ENCODE measurements at places on chromosomes 3 and 15.

- no peak for DNase-seq
These were observed 13.5 kb downstream of the GTF2E1 start for GRCh38 chr3:120756061-120756460.

DNA sequence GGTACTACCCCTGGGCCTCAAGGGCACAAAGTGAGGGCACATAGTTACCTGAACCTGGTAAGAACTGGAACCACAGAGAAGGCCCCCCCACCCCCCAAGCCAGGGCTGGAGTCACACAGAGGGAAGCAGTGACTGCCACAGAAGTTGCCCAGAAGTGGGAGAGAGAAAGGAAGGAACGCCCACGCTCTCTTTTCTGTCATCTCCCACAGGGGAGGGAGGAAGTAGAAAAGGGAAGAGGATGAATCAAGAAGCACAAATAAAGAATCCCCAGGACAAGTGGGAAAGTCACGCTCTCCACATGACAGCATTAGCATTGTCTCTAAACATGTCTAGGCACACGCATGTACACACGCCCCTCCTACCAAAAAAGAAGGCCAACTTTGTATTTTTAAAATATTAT is 114.7 kb upstream of the FRMD4B start:
- no peak for DNase-seq

DNA sequence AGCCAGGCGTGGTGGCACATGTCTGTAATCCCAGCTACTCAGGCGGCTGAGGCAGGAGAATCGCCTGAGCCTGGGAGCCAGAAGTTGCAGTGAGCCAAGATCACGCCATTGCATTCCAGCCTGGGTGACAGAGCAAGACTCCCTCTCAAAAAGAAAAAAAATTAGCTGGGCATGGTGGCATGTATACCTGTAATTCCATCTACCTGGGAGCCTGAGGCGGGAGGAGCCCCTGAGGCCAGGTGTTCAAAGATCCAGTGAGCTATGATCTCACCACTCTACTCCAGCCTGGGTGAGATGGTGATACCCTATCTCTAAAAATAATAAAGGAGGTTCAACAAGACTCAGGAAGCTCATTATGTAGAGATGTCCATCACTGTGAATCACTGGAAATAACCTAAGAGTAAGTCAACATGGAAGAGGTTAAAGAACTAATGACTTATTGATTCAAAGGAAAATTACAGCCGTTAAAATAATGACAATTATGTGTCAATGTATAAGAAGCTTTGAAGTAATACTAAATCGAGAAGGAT is 19.8 kb upstream of the RAB7A start:
- DNase-seq, result no peak

DNA sequence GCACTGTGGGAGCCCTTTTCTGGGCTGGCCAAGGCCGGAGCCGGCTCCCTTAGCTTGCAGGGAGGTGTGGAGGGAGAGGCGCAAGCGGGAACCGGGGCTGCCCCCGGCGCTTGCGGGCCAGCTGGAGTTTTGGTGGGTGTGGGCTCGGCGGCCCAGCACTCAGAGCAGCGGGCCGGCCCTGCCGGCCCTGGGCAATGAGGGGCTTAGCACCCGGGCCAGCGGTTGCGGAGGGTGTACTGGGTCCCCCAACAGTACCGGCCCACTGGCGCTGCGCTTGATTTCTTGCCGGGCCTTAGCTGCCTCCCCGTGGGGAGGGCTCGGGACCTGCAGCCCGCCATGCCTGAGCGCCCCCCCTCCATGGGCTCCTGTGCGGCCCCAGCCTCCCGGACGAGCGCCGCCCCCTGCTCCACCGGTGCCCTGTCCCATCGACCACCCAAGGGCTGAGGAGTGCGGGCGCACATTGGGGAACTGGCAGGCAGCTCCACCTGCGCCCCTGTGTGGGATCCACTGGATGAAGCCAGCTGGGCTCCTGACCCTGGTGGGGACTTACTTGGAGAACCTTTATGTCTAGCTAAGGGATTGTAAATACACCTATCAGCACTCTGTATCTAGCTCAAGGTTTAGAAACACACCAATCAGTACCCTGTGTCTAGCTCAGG is 707.7 kb downstream of the GRM7 start:
- no peak for DNase-seq

GRCh38 chr3:178754852-178755510 is 218.7 kb downstream of the KCNMB2 start:
- DNase-seq, result no peak

DNA sequence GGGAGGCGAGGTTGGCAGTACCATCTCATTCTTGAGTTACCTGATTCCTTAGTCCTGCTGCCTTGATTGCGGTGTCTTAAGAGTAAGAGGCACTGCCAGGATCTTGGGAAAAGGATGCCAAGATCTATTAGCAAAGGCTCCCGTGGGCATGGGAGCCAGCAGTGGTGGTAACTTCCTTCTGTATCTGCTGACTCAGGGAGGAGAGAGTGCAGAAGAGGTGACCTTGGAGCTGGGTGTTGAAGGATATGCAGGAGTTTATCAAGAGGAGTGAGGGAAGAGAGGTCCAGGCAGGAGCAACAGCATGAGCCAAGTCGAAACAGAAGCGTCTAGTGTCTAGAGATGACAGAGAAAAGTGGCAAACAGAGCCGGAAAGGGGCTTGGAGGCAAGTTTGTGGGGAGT is 4.5 kb downstream of the MESP2 start:
- DNase-seq, result no peak

DNA sequence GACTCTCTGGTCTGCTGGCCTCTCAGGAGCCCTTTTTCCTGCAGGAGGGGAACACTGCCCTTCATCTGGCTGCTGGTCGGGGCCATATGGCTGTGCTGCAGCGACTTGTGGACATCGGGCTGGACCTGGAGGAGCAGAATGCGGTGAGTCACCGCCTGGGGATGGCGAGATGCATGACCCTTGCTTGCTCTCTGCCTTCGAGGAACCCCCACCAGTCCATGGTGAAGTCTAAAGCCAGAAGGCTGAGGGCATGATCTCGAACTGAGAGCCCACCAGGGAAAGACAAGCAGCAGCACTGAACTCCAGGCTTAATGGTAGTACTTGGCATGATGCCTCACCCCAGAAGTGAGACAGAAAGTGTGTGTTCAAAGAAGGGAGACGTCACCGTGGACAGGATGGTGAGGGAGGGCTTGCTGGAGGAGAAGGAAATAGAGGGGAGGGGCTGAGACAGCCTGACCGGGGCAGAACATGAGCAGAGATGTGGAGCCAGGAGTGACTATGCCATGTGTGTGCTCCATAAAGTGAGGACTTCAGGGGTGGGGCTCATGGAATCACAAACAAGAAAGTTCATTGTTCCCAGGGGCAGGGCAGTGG is 19.2 kb downstream of the ANKDD1A start:
- DNase-seq, result no peak

- DNase-seq, result no peak
These were observed 14.5 kb downstream of the TIGIT start for GRCh38 chr3:114308377-114308776.

DNA sequence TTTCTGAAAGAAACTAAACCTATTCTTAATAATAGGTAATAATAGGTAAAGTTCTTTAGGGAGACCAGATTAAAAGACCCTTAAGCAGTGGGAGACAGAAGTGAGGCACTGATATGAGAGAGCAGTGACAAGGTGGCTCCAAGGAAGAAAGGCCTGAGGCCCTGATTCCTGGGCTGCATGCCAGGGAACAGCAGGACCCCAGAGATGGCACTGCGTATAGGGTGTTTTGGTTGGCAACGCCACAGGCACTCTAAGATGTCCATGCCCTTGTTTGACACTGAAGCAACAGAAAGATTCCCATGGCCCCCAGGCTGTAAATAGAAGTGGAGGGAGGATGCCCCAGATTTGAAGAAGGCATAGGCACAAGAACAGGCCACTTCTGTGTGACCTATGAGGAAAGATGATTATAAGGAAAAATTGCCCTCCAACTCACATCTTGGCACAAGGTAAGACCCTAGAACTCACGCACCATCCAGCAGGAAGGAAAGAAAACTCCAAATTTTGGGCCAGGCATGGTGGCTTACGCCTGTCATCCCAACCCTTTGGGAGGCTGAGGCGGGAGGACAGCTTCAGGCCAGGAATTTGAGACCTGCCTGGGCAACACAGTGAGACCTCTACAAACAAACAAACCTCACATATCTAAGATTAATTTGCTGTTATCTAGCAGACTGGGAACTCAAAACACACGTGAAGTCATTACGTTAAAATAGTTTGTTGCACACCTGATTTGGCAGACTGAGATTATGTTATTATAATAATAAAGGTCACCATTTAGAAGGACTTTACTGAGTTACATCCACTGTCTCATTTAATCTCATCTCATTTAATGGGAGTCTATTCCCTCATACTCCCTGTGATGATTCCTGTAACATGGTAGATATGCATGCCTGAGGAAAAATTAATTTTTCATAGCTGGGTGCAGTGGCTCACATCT is 10.5 kb upstream of the BLM start:
- peak; percentile 71 for DNase-seq

- no peak for DNase-seq
These were observed 93.6 kb upstream of the OSTN start for GRCh38 chr3:191105418-191105817.

- no peak for DNase-seq
These were observed 62.9 kb upstream of the XCR1 start for GRCh38 chr3:46090161-46090591.

GRCh38 chr3:31117854-31118253 is 223.4 kb upstream of the GADL1 start:
- no peak for DNase-seq

GRCh38 chr3:170712798-170713197 is 126.9 kb upstream of the SLC7A14 start:
- DNase-seq, result no peak

DNA sequence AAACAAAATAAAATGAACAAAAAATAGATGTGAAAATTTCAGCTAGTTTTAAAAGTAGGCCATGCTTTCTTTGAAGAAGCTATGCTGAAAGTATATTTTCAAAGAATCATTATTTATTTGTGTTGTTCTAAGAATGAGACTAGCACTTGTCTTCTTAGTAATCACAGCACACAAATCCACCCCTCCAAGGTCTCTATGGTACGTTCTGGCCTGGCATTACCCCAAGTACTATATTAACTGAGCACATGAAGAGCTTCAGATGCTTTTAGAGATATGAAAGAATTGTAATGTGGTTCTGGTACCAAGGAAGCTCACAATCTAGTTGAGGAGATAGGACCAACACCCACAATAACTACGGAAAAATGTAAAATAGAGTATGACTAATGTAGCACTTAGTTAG is 416.5 kb downstream of the PLCL2 start:
- no peak for DNase-seq

DNA sequence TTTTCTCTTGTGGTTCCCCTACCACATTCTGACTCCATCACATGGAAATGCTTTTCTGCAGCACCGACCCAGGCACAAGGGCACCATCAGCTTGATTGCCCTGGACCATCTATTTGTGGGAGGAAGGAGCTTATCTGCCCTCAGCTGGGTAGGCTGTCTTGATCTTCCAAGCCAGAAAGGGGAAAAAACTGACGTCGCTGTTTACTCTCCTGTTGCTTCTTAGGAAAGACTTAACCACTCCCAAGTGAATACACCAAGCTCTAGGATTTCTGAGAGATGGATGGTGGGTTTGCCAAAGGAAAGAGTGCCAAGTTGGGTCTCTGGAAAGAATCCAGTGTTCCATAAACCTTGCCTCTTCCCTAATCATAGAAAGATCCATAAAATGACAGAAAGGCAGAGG is 4.0 kb downstream of the TNFAIP8L3 start:
- no peak for DNase-seq

DNA sequence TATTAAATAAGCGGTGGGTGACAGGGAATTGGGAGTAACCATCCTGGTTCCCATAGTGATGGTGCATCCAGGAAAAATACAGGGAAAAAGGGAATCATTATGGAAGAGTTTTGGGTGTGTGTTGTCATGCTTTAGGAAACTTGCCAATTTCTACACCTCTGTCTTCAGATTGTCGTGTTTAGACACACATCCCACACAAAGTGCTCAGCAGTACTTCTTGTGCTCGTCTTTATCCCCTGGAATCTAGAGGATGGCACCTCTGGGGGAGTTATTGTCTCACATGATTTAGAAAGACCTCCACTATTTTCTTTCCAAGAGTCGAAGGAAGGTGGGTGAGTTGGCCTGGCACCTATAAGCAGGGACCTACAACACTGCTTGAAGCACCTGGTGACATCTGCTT is 35.8 kb downstream of the CACNA1D start:
- no peak for DNase-seq

DNA sequence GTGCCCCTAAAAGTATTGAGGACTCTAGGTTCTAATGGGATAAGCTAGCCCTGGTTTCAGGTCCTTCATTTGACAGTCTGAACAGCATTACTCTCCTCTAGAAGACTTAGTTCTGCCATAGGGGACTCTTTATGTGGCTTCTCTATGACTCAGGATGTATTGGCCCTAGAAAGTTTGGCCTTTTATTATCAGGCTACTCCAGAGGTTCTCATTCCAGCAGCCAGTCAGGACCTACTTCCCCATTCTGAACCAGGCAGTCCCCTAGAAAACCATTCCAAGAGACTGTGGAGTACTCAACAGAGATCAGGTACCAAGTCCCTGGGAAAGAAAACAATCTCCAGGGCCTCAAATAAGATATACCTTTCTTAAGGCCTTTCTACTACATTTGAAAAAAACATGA is 157.9 kb upstream of the TSPAN3 start:
- DNase-seq, result no peak

DNA sequence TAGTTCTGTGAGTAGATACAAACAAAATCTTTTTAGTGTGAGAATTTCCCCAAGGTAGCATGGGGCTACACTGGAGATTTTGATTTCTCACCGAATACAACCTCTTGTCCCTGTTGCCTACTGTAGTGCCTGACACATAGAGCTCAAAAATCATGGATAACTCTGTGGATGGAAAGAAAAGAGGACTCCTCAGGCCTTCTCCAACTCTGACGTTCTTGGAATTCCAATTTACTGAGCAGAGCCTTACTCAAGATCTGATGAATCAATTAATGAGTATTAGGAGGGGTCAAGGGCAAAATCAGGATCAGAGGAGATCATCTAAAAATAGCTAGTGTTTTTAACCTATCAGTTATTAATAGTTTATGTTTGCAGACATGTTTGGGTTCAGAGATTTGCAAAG is 46.7 kb upstream of the PYDC2 start:
- DNase-seq, result no peak

- peak; percentile 41 for DNase-seq
These were observed 661 bp upstream of the PARP14 start for GRCh38 chr3:122679882-122680474.

DNA sequence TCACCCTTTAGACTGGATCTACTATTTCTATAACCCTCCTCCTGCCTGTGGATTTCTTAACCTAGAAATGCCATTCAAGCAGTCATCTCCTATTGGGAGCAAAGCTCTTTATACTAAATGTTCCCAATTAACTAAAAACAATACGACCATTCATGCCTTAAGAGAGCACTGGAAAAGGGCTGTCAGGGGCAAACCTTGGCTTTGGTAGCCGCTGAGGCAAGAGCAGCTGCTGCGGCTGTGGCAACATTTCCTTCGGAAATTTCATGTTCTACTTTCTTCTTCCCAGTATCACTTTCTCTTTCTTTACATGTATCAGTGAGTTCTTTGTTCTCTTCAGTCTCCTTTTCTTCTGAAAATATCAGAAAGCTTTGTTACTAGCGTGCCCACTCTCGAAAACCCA is 56.3 kb upstream of the CSPG5 start:
- DNase-seq, result no peak

GRCh38 chr15:89395996-89396395 is 61.4 kb upstream of the POLG start:
- DNase-seq, result no peak

- no peak for DNase-seq
These were observed 60.8 kb downstream of the CTNNB1 start for GRCh38 chr3:41260063-41260450.

GRCh38 chr3:20028905-20029331 is 11.3 kb upstream of the KAT2B start:
- no peak for DNase-seq

GRCh38 chr3:136992115-136992514 is 34.3 kb downstream of the IL20RB start:
- DNase-seq, result no peak

All from DMS79 (cell line).